ENCODE measurements at places on chromosomes 5 and 9.

GRCh38 chr5:132258102-132259068 lies 889 bp downstream of the PDLIM4 start:
- DNase-seq, result peak; percentile 60

GRCh38 chr5:40687321-40687720 lies 7.6 kb downstream of the PTGER4 start:
- DNase-seq, result no peak

DNA sequence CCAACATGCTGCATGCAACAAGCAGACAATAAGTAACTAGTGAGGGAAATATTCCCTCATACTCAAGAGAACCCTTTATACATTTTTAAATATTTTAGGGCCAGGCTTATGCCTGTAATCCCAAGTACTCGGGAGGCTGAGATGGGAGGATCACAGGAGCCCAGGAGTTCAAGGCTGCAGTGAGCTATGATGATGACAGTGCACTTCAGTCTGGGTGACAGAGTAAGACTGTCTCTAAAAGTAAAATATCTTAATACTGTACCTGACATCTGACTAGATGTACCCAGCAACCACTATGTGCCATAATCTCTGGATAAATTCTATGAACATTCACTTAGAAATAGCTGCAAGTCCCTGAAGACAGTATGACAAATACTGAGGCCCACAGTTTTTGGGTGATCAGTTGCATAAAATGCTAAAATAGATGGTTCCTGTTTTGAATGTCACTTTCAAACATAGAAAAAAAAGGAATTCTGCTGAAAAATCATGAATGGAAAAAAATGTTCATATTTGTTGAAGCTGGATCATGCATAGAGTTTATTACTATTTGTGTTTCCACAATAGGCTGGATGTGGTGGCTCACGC lies 2.0 kb upstream of the C5orf15 start:
- no peak for DNase-seq

- DNase-seq, result no peak
Observed at GRCh38 chr9:27584931-27585330, 11.7 kb upstream of the C9orf72 start.

DNA sequence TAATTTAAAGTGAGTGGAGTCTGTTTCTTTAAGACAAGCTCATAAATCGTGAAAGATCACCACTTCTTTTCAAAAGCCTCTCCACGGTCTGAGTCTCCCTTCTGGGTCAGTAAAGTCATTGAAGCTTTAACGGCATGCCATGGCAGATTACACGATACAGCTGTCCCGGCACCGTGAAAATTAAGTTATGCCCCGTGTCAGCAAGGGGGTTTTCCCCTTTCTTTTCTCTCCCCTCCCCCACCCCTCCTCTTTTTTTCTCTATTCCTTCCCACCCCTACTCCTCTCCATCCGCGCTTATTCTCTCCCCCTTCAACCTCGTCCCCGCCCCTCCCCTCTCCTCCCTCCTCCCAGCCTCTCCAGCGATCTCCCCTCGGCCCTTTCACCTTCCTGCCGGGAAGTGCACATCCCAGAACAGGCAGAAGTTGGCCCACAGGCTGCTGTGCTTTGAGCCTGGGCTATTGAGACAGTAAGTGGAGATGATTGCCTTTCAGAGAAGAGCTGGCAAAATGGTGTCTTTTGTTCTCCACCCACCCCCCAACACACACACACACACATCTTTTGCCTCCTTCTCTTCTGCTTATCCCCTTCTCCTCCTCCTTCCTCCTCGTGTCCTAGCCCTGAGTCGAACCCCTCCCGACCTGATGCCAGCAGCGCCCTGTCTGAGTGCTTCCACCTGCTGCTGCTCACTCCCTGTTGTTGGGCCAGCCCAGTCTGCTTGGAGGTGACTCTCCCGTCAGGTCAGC lies 44.1 kb downstream of the GAS1 start:
- DNase-seq, result no peak

- no peak for DNase-seq
Observed at GRCh38 chr9:19201899-19202891, 28.3 kb upstream of the DENND4C start.

- DNase-seq, result peak; percentile 40
Observed at GRCh38 chr9:111147041-111147440, 108.8 kb upstream of the LPAR1 start.

GRCh38 chr9:116765011-116765410 lies 77.9 kb downstream of the TRIM32 start:
- DNase-seq, result no peak

GRCh38 chr5:157362982-157363381 lies 97.0 kb upstream of the NIPAL4 start:
- DNase-seq, result no peak

DNA sequence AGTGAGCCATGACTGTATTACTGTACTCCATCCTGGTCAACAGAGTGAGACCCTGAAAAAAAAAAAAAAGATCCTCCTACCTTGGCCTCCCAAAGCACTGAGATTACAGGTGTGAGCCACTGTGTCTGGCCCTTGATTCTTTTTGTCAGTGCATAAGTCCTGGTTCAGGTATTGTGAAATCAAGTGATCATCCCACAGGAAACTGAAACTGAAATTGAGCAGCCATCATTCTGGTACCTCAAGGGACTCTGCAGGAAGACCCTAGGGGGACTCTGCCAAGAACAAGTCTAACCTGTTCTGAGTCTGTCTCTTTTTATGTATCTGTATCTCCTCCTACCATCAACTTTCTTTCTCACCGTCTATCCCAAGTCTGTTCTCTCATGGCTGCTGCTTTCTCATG lies 1.9 kb upstream of the DCAF10 start:
- no peak for DNase-seq

- DNase-seq, result no peak
Observed at GRCh38 chr5:118918232-118918631, 70.1 kb downstream of the DTWD2 start.

GRCh38 chr5:139451878-139452660 lies 10.5 kb downstream of the ECSCR start:
- DNase-seq, result no peak

GRCh38 chr5:133806847-133807246 lies 161.6 kb downstream of the C5orf15 start:
- no peak for DNase-seq

DNA sequence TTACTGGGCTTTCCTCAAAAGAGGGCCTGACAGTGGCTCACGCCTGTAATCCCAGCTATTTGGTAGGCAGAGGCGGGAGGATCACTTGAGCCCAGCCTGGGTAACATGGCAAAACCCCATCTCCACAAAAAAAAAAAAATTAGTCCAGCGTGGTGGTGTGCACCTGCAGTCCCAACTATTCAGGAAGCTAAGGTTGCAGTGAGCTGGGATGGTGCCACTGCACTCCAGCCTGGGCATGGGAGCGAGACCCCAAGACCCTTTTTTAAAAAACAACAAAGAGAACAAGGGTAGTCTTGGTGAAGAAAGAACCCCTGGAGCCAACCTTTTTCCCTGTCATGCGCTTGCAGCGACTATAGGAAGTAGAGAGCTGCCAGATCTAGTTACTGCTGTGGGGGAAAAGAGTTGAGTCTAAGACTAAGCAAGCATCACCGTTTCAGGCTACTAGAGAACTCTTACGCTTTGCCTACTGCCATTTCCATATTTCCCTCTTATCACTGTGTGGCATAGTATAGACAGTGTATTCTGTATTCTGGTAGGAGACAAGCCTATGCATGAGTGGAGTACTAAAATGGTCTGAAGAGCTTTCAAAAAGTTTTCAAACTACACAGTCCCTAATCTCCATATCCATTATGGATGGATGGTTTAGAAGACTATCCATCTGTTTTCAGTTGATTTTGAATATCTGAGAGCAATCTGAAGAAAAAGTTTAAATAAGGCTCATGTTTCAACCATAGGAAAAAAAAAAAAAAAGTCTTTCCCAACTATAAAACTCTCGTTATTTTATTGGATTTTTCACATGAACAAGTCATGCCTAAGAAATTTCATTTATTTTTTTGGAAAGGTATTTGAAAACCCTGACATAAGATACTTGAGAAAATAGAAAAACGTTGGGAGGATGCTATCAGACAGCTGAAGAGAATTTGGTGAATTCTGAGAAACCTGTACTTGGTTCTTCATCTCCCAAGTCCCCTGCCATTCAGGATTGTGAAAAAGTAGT lies 2.6 kb downstream of the C9orf40 start:
- no peak for DNase-seq

GRCh38 chr5:105751908-105752307 lies 1918.8 kb downstream of the EFNA5 start:
- no peak for DNase-seq

DNA sequence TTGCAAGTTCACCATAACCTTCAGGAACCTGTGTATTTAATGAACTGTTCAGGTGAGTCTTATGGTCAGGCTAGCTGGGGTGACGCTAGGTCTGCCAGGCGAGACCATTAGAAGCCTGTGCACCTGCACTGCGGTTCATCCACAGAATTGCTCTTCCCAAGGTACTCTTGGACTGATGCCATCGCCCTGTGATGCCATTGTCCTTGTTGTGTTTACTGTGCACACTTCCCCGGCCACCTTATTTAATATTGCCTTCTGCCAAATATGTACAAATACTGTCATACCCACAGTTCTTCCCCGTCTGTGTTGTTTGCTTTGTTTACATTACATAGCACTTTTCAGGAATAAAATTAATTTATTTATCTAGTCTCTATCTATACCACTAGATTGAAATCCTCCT lies 66.3 kb downstream of the RCL1 start:
- no peak for DNase-seq

- no peak for DNase-seq
Observed at GRCh38 chr5:5387192-5387591, 35.3 kb upstream of the ICE1 start.

DNA sequence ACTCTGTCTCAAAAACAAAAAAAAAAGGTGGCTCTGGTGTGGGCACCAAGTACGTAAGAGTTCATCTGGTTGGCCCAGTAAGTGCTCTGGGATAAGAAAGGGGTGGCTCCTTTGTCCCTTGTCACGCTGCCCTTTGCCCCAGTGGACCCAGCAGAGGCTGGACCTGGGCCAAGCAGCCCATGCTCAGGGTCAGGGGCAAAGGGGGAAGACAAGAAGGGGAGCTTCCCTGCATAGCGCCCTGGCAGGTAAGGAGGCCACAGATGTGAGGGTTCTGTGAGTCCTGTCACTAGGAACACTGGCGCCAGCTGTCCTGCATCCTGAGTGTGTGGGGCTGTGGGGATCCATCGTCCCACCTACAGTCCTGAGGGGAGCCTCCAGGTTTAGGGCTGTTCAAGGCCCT lies 65.3 kb downstream of the GADD45G start:
- no peak for DNase-seq

DNA sequence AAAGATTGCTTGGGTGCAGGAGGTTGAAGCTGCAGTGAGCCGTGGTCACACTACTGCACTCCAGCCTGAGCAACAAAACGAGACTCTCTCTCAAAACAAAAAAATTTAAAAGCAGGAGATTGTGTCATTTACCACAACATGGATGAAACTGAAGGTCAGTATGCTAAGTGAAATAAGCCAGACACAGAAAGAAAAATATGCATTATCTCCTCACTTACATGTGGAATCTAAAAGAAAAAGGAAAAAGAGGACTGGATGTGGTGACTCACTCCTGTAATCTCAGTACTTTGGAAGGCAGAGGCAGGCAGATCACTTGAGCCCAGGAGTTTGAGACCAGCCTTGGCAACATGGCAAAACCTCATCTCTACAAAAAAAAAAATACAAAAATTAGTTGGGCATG lies 146.8 kb upstream of the DAPK1 start:
- peak; percentile 48 for DNase-seq

DNA sequence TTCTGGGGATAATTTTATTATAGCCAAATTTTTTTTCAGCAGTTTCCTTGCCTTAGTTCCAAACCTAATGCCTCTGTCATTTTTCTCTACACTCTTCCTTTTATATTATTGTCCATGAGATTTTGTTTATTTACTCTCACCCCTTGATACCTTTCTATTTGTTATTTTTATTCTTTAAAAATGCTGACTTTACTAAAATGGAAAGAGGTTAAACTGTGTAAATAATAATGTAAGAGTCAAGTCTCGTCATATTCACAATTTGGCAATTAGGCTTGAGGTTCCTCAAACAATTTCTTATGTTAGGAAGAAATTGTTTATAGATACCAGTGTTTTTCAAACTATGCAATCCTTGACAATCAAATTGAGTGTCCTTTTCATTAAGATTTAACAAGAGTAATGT lies 428.6 kb upstream of the CDH9 start:
- no peak for DNase-seq

- no peak for DNase-seq
Observed at GRCh38 chr5:167952278-167952995, 339.0 kb upstream of the WWC1 start.

DNA sequence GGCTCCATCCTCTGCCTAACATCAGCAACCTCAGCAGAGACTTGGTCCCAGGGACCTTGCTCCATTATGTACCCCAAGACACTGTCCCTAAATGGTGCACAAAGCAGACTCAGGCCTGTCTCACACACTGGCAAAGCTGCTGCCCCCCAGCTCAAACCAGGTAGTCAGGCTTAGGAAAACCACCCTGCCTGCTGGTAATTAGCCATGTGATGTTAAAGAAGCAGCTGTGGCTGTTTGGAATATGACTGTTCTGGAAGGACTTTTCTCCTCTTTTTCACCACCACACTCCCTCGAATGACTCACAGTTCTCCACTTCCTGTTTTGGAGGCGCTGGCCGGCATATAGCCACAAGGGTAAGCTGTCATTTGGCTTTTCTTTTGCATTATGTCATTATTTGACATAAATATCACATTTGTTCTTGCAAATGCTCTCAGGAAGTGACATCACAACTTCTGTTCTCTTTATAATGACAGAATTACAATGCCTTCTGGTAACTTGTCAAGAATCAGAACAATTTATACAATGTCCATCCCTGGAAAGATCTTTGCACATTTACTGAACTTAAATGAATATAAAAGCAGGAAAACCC lies 113.9 kb downstream of the SUSD1 start:
- peak; percentile 99 for DNase-seq

DNA sequence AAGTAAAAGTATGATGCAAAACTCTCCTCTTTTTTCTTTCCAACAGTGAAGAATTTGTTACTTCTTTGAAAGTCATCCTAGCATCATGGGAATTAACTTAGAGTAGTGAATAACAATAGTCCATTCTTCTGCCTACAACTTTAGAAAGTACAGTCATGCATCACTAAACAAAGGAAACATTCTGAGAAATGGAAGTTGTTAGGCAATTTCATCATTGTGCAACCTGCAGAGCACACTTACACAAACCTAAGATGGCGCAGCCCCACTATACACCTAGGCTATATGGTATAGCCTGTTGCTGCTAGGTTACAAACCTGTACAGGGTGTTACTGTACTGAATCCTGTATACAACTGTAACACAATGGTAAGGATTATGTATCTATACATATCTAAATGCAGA lies 1209.3 kb upstream of the C9orf72 start:
- DNase-seq, result peak; percentile 40

- peak; percentile 32 for DNase-seq
Observed at GRCh38 chr9:78026947-78027346, 4.7 kb downstream of the GNAQ start.

Measured in LHCN-M2 (cell line).